ENCODE measurements at places on chromosomes 13 and 19.

DNA sequence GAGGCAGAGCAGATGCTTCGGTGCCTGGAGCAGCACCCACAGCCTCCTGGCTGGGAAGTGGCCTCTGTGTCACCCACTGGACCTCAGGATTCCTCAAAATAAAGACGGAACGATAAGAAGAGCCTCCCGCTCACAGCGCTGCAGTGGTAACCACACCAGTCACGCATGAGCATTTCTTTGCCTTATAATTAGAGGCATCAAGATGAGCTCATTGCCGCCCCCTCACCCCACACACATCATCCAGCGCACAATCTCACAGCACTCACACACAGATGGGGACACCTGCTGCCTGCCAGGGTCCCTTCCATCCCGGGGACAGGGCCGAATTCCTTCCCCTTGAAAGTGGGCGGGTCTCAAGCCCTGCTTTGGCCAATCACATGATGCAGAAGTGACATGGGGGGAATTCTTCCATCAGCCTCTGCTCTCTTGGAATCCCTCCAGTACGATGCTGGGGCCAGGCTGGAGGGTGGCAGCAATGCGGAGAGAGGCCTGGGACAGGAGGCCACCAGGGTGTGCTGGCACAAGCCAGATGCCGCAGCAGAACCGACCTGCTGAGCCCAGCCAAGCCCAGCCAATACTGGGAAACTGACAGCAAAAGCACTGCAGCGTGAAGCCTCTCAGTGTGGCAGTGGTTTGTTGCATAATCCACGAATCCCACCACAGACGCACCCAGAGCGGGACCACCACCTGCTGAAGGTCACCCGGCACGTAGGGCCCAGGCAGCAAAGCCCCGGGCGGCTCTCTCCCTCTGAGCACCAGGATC is 16.0 kb downstream of the PIP5K1C start:
- DNase-seq = no peak

DNA sequence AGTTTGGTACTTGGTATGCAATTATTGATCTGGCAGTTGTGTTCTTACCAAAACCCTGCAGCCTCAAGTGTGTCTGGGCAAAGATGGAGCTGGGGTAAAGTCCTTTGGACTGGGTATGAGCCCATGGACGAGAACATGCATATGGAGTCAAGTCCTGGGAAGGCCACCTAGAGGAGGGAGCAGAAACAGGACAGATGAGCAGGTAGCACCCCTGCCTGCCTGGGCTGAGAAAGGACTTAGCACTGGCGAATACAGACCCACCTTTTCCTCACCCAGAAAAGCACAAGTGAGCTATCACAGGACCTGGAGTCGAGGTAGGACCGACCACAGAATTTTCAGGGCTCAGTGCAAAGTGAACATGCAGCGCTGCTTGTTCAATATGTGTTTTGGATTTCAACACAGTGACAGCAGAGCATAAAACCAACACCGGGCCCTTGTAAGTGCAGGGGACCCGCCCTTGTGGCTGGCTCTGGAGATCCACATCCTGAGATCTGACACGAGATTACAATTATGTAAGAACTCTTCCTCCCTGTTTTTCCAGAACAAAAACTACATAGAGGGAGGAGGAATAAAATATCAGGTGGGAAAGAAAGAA is 25.9 kb downstream of the IGFL2 start:
- no peak for DNase-seq

DNA sequence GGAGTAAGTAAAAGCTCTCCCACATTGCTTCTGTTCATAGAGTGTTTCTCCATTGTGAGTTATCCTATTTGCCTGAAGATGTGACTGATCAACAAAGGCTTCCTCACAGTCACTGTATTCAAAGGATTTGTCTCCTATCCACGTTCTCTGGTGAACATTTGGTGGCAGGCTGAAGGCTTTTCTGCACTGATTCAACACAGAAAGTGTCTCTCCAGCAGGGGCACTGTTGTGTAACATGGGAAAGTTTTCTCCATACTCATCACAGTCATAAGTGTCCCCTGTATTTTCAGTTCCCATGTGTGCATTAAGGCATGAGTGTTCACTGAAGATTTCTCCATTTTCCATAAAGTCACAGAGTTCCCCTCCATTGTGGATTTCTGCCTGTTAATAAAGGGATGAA is 17.6 kb downstream of the ZNF121 start:
- no peak for DNase-seq

- no peak for DNase-seq
These were observed 44.4 kb upstream of the ZNF91 start for GRCh38 chr19:23439623-23440022.

GRCh38 chr13:97932036-97932435 is 21.4 kb upstream of the IPO5 start:
- DNase-seq = no peak
